ENCODE measurements at places on chromosomes 16 and 17. TPM values are rescaled to one million over a fixed set of nuclear protein-coding genes. Genes with fewer than 3 reads are reported as not detected.

The NPW gene
- polyA plus RNA-seq: 3.8 TPM

- no peak for DNase-seq
Observed at GRCh38 chr17:47997586-47997985, 26.7 kb downstream of the CDK5RAP3 start.

DNA sequence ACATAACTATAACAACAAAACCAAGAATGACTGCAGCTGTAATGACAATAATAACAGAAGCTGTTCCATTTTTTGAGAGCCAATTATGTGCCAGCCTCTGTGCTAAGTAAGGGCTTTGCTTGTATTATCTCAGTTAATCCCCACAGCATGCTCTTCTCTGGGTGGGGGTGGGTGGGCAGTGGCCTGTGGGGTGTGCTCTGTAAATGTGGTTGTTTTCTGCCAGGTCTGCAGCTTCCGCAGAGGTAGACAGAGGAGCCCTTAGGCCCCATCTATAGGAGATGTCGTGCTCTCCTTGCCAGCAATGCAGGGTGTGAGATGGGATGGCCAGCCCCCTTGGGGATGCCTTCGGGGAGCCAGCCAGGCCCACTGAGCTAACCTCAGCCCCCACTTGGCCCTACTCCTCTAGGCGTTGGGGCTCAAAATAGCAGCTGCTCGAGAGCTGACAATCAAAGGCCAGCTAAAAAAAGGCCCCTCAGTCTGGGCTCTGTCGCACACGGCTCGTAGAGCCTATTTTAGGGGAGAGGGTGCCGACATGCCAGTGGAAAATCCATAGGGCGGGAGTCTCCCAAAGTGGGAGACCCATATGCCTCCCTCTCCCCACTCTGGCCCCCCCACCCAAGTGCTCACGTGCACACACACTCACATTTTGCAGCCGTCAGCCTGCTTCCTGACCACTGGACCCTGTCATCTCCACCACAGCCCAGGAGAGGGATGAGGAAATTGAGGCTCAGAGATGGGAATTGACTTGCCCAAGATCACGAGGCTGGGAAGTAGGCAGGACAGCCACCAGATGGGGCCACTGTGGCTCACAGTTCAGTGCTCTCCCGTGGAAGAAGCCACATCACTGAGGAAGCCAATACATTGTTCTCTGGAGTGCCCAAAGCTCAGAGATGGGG is 15.8 kb downstream of the CDH16 start:
- no peak for DNase-seq

GRCh38 chr16:4114257-4115208 is 1.7 kb downstream of the ADCY9 start:
- no peak for DNase-seq

The MYH1 gene
- polyA plus RNA-seq: 0.03 TPM

GRCh38 chr17:57396511-57396921 is 140.2 kb downstream of the MSI2 start:
- no peak for DNase-seq

GRCh38 chr17:49789243-49789578 is 730 bp downstream of the KAT7 start:
- DNase-seq: no peak

GRCh38 chr16:66603537-66604375 is 748 bp upstream of the CMTM3 start:
- peak; percentile 68 for DNase-seq

GRCh38 chr16:61042737-61043136 is 993.5 kb downstream of the CDH8 start:
- peak; percentile 26 for DNase-seq

The QPRT gene
- 134 TPM for polyA plus RNA-seq

The FOXO3B gene
- polyA plus RNA-seq: 7.4 TPM

- DNase-seq: no peak
Observed at GRCh38 chr17:81011951-81012350, 20.3 kb downstream of the CHMP6 start.

DNA sequence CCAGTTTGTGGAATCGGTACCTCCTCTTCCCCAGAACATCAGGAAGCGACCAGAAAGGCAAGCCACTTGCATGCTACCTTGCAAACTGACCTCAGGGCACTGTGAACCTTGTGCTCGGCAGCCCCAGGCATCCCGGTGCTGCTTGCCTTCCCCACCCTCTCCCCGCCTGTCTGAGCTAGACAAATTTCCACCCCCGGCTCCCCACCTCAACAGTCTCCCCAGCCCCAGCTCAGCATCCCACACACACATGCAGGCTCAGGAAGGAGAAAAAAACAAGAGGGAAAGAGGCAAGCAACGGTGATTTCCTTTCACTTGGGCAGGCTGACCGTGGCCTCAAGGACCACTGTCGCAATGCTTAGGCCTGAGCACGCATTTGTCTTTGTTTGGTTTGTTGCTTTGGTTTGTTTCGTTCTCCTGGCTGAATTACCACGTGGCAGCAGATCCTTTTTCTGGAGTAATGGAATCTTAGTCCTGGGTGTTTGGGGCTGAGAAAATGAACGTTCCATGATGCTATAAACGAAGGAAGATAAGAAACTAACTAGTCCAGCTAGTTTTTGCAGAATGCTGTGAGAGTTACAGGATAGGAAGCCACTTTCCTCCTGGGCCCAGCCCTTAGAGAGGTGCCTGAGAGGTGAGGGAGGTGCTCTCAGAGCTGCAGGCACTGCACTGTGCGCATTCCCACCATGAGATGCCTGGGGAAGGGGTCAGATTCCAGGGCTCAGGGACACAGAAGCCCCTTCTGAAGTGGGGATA is 27.9 kb downstream of the SDK2 start:
- DNase-seq: no peak

The TLCD3B gene
- 0.65 TPM for polyA plus RNA-seq

The SLC47A1 gene
- polyA plus RNA-seq: 23.5 TPM

DNA sequence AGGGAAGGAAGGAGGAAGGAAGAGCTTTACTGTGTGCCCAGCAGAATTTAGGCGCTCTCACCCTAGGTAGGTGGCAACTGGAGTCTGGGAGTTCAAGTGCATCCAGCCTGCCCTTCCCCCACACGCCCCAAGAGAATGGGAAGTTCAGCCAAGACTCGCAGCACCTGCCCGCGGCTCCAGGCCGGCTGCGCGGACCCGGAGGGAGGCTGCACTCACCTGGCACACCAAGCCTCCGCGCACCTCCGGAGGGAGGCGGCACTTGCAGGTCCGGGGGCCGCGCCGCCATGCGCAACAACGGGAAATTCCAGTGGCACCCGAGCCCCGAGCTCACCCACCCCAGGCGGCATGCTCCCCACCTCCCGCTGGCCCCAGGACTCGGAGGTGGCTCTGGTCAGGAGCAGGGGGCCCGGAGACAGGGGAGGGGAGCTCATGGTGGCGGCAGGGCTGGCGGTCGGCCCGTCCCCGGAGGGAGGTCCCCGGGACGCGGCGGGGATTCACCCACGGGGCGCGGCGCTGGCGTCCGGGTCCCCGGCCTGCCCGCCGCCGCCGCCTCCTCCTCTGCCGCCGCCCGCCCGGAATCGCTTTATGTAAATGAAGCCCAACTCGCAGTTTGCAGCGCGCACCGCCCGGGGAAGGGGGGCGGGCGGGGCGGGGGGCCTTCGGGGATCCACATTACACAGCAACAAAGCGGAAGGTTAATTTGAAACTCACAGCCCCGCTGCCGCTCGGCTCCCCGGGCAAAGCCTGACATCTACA is at the start of gene ZFHX3:
Gene ZFHX3 (minus strand): TSS at position 593 of the 756 bp plus-strand sequence. CDS start 87,983 bp downstream, outside the sequence.
- DNase-seq: no peak

The HAP1 gene
- polyA plus RNA-seq: 0.90 TPM

The TMEM231 gene
- polyA plus RNA-seq: 18.3 TPM

The TAC4 gene
- polyA plus RNA-seq: 0.82 TPM

DNA sequence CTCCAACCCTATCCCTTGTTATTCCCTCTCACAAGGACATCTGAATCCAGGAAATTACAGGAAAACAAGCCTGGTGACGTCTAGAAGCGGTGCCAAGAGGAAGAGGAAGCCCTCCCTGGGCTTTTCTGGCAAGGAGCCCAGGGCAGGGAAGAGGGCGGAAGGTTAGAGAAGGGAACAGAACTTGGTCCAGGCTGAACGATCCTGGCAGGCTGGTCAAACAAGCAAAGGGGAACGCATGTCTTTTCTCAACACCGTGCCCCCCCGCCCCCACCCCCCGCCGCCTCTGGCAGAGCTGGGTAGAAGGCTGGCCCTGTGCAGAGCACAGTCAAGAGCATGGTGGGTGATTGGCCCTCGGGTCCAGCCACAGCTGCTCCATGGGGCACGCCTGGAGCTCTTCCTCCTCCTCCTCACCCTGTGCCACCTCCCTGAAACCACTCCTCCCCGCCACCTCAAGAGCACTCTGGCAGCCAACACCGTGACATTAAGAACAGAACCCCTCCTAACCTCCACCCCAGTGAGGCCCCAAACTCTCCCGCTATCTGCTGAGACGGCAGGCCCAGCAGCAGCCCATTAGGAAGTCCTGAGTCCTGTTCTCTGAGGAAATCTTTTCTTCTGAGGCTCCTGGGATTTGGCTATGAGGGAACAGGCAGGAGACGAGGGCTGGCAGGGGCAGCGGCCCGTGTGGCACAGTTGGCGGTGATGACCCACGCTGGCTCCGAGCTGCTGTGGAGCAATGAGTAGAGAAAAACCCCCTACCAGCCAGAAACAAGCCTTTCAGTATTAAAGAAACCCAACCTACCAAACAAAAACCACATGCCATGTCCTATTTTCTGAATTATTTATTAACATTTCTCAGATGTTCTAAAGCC is 7.3 kb downstream of the C16orf86 start:
- DNase-seq: no peak

GRCh38 chr17:51653878-51654277 is 393.5 kb downstream of the UTP18 start:
- no peak for DNase-seq

The ZMYND15 gene
- polyA plus RNA-seq: 0.46 TPM

The SARM1 gene
- polyA plus RNA-seq: 15.9 TPM

The TSPAN10 gene
- polyA plus RNA-seq: 3.9 TPM

The GLG1 gene
- polyA plus RNA-seq: 162 TPM

All from renal cortex interstitium (tissue), 15 donors.